MV-4-11 (cell line): ENCODE measurements at places on chromosomes 2 and 18.

GRCh38 chr18:37396971-37397720, 168.5 kb downstream of the CELF4 start:
- DNase-seq = no peak

DNA sequence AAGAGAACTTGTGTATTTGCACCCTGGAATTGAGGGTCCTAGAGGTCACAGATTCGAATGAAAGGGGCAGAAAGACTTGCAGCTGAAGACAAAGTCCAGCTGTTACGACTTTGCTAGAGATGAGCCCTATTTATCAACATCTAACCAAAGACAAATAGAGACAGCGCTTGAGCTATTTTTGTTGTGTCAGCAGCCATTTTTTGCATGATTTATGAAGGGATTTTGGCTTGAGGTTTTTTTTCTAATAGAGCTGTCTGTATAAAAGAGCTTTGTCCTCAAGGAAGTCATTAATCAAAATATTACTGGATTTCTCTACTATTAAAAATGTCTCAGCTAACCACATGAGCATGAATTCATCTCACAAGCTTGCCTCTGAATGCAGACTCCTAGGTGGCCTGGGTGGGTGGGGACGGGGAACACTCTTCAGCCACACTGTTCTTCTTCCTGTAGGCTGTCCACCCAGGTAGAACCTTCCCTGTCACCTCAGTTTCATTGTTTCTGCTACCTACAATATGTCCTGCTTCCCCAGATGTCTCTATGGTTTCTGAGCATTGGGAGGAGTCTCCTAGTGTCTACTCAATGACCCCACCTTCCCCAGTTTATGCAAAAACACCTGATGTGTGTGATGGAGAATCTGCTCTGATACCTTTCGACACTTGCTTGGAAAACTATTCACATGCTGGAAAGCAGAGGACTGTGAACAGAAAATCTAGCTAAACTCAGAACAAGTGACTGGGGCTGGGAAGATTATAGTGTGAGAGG, 7.2 kb upstream of the CD226 start:
- DNase-seq = no peak

GRCh38 chr18:70333757-70334156, 44.9 kb downstream of the SOCS6 start:
- DNase-seq = no peak

DNA sequence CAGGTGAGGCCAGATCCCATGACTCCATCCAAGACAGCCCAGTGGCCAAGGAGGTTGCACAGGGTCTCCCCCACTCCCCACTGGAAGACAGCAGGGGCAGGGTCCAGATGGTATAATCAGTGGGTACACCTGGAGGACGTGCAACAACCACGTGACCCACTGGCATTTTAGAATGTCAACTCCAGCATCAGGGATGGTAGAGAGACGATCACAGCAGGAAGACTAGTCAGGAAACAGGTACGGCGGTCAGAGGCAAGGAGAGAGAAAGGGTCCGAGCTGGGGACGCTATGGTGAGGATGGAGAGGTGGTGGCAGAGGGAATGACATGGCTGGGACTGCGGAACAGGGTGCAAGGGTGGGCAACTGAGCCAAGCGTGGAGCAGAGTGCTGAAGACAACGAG, 23.0 kb downstream of the SERTAD2 start:
- DNase-seq = no peak

GRCh38 chr2:211468877-211469663, 912.7 kb downstream of the CPS1 start:
- DNase-seq = no peak

DNA sequence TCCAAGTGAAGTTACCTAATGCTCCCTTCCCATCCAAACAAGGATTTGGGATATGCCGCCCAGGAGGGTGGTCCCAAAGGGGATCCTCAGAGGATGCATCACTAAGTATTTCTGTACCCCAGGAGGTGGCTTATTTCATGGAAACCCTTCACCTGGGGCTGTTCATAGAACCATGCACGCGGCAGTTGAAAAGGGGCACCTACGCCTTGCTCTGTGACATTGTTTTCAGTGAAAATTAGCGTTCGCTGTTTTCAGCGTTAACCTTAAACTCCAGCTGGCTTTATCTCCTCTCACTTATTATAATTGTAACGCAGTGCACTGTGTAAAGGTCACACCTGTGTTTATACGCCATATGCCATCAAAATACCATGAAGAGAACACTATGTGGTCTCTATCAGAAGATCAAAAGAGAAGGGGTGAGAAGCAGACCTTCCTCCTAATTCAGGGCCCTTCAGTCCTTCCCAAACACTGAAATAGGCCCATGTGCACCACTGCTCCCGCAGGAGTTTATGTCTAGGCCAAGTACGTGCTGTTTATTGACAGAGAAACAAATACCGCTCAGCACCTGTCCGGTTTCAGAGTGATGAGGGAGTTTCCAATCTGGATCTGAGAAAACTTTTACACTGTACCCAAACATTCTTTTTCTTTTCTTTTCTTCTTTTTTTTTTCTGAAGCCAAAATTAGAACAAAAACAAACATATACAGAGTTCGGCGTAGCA, 162.1 kb downstream of the BCL2 start:
- DNase-seq = no peak

DNA sequence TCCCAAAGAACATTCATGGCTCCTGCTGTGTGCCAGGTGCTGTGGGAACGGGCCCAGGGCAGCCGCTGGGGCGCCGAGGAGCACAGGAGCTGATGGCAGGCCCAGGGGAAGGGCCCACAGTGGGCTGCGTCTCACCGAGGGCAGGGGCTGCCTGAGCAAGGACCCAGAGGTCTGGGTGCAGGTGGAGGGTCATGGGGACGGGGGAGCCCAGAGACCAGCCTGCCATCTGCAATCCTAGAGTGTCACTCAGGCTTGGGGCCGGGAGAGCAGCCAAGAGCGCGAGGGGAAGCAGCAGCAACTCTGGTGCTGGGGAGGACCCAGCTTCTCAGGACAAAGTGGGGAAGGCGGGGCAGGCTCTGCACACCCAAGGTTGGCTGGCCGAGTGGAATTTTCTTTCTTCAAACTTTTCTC, 207.4 kb downstream of the HDAC4 start:
- no peak for DNase-seq

DNA sequence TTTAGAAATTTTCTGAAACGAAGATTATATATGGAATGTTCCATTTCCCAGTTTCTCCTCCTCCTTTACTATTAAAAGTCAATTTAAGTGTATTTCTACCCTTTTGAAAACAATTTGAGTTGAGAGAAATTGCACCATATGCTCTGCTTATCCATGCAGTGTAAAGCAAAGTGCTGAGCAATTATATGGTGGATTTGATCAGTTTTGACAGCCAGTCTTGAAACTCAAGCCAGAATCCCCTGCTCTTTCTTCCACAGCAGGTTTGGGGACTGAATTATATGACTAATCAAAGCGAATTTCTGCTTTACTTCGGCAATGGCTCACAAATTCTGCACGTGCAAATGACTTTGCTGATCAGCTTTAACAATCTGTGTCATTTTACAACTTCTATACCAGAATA, 1183.6 kb downstream of the LRP1B start:
- no peak for DNase-seq

GRCh38 chr2:157468931-157469708, 25.2 kb upstream of the CYTIP start:
- peak; percentile 99 for DNase-seq

DNA sequence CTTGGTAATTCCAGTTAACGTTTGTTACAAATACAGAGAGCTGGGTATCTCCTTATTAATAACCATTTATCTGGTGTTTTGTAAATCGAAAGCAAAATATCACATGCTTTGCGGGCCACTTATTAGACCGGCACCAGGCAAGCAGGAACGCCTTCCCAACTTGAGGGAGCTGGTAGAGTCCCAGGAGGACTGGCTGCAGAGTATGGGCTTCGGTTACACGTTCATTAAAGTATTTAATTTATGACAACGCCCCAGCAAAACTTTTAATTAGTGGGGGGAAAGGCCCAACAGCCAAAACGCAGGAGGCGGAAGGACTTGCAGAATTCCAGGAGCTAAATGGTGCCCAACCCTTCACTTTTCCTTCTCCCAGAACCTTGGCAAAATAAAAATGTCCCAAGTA, 3.7 kb downstream of the SMAD7 start:
- no peak for DNase-seq

- DNase-seq = no peak
These were observed 10.5 kb downstream of the GDF7 start for GRCh38 chr2:20677301-20678085.

GRCh38 chr2:106076941-106077340, 117.2 kb downstream of the UXS1 start:
- no peak for DNase-seq
